ENCODE measurements at places on chromosomes 13 and 19.

DNA sequence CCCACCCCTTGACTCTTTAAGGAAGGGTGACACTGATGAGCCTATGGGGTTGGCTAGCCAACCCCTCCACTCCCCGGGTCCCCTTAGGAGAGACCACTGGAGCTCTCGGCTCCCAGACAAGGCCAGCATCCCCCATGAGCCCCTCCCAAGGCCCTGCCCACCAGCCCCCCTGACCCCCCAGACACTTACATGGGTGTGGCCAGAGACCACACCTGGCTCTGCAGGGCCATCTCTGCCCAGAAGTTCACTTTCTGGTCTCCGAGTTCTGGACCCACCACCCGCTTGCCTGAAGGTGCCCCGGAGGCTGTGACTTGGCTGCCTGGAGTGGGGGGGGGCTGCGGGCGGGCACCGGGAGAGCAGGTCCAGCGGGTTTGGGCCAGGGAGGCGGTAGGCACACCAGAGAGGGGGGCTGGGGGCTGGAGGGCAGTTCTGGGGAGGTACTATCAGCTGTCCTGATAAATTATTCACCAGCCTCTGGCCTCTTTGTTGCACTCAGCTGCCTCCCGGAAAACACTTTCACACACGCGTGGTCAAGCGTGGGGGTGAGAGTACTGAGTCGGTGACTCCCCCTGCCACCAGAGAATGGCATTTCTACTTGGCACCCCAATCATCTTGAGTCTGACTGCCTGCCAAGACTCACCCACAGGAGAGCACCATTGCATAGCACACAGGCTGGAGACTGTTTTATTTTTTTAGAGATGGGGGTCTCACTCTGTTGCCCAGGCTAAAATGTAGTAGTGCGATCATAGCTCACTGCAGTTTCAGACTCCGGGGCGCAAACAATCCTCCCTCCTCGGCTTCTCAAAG, at the start of gene PALM3:
Gene PALM3 (minus strand): TSS at position 326 of the 807 bp plus-strand sequence. CDS start 96 bp downstream, at position 230.
- no peak for DNase-seq

GRCh38 chr19:16591803-16592556, 19.8 kb upstream of the SLC35E1 start:
- no peak for DNase-seq

GRCh38 chr13:40639221-40639681, 27.2 kb downstream of the FOXO1 start:
- no peak for DNase-seq

GRCh38 chr19:28532765-28533341, 680.1 kb downstream of the UQCRFS1 start:
- DNase-seq, result no peak

- no peak for DNase-seq
Observed at GRCh38 chr13:45299194-45299593, 41.8 kb downstream of the TPT1 start.

DNA sequence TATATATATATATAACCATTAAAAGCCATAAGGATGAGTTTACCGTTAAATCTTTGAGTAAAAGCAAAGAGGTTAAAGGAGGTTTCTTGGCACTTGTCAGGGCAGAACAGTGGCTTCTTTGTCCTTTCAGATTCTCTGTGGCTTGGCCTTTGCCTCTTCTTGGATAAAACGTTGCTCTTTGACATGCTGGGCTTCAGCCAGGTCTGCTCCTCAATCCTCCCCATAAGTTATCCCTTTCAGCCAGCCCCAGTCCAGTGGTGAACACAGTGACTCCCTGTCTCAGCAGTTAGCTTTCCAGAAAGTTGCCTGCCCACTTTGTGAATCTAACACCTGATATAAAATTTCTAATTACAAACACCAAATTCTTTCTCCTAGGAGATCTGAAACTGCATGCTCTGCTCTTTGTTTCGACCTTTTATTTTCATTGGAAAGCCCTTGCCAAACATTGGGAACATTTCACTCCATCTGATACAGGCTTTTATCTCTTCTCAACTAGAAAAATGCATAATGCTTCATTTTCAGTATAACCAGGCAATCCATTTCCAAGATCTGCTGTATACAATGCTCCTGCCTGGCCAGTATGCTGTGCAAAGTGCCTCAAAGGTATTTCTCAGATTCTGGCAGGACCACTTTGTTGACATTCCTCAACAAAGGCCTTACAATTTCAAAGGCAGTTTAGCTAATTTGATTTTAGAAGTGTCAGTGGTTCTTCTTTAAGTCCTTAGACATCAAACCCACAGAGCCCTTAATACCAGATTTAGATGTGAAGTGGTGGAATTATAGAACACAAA, 16.2 kb upstream of the MED4 start:
- DNase-seq, result no peak

DNA sequence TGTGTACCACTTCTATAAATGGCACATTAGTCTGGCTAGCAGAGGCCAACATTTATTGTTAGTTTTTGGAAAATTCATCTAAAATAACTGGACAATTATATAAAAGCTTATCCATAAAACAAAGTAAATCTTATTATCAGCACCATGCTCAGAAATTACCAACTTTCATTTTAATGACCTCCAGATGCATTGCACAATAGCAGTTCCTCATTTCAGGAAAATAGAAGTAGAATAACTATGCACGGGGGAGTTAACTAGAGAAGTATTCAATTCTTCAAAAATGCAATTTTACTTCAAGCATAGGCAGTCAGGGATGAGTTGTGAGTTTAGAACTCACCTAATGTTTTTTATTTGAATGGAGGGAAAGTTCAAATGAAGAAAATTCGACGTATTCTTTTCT, 1023.5 kb downstream of the PCDH17 start:
- DNase-seq, result no peak

DNA sequence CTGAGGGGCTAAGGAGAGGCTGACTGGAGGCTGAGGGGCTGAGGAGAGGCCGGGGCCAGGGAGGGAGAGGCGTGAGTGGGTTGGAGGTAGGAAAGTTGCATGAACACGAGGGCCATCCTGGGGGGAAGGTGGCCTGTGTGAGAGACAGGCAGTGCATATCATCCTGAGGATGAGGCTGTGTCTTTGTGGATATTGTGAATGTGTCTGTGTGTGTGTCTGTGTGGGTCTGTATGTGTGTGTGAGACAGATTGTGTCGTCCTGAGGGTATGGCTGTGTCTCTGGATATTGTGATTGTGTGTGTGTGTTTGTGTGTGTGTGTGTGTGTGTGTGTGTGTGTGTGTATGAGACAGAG, 422 bp downstream of the ZNF71 start:
- DNase-seq, result no peak

- DNase-seq, result no peak
Observed at GRCh38 chr19:294946-295686, 3.9 kb upstream of the PLPP2 start.

GRCh38 chr19:17333611-17334413, 843 bp downstream of the ANO8 start:
- DNase-seq, result peak; percentile 37

DNA sequence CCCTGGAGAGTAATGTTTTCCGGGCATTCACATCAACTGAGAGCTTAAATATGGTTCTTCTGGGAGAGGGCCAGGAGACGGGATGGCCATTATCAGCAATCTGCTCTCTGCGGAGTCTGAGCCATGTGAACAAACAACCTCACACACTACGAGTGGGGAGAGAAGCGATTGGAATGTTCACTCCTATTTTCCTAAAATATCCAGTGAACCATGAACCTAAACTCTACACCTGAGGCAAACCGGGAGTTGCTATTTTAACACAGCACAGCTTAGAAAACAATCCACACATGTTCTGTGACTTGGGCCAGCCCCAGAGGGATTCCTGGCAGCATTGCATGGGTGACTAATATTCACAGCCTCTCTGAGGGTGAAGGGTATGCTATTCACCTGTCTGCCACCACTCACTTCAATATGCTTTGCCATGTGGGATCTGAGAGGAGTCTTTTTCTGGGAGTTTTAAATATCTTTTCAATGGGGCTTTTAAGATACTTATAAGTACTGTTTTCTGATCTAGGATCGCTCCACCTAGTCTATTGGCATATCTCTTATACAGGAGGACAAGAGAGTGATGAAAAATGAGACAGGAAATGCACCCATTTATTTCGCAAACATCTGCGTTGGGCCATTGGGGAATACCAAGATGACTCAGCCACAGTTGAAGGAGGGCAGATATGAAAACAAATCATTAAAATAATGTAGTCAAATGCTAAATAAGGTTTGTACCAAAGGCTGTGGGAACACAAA, 72.6 kb upstream of the SERP2 start:
- DNase-seq, result peak; percentile 47

- no peak for DNase-seq
Observed at GRCh38 chr13:51834581-51835171, 10.3 kb downstream of the TMEM272 start.

DNA sequence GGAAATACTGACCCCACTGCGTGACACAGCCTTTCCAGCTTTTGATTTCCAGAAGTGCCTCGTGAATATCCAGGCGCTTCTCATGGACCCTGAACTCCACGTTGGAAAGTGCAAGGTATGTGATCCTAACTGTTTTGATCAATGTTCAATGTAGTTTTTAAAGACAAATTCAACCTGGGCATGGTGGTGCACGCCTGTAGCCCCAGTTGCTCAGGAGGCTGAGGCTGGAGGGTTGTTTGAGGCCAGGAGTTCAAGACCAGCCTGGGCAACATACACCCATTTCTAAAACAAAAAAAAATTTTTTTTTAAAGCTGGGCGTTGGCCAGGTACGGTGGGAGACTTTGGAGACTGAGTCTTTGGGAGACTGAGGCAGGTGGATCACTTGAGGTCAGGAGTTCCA, 31.3 kb downstream of the CATSPERD start:
- no peak for DNase-seq

DNA sequence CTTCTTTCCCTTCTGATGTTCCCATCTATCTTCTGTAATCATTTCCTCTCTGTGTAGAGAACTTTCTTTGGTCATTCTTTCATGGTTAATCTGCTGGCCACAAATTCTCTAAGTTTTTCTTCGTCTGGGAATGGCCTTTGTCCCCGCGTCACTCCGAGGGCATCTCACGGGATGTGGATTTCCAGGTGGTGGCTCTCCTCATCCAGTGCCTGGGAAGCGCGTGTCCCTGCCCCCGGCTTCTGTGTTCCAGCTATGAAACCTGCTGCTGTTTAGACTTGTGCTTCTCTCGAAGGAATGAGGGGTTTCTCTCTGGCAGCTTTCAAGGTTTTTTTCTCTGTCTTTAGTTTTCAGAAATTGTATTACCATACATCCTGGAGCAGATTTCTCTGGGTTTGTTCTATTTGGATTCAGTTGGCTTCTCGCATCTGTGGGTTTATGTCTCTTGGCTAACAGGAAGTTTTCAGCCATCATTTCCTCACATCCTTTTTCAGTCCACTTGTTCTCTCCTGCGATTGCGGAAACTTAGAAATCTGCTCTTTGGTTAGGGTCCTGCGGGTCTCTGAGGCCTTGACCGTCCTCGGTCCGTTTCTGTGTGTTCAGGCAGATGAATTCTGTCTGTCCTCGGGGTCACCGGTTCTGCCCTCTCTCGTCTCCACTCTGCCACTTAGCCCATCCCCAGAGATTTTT, 36.9 kb upstream of the DCUN1D2 start:
- no peak for DNase-seq

- no peak for DNase-seq
Observed at GRCh38 chr13:23146811-23147625, 33.8 kb upstream of the SGCG start.

GRCh38 chr19:36972571-36972970, 56.4 kb downstream of the ZNF568 start:
- no peak for DNase-seq

- DNase-seq, result no peak
Observed at GRCh38 chr19:6032827-6033226, 54.9 kb upstream of the RANBP3 start.

DNA sequence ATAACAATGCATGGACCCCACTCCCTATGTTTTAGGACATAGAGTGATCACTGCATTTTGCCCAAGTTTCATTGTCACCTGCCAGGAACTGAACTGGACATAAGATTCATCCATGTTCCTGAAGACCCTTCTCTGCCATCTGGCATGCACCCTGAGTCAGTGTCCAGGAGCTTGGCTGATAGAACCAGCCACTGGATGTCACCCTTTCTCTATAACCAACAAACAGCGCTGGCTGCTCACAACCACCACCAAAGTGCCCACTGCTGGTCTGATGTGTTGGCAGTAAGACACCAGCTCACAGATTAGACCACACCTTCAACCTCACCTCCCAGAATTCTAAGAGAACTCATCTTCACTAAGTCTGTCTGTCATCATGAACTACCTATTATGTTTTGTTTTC, 333.4 kb downstream of the ITGBL1 start:
- DNase-seq, result peak; percentile 25

DNA sequence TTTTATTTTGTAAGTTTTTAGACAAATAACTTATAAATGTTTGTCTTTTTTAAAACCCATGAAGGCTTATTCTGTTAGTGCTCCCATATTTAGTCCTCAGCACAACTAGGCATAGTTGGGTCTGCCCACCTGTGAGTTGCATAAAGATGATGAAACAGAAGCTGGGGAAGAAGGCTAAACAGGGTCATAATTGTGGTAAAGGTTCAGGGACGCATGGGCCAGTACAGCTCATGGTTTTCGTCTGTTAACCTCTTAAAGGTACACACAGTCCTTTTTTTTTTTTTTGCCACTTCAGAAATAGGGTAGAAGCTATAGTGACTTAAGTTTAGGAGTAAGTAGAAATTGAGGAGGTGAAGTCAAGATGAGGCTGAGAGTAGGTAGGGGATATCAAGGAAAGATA, 58.3 kb downstream of the TM9SF2 start:
- no peak for DNase-seq

GRCh38 chr13:52195401-52195837, 36.0 kb upstream of the NEK3 start:
- DNase-seq, result no peak

DNA sequence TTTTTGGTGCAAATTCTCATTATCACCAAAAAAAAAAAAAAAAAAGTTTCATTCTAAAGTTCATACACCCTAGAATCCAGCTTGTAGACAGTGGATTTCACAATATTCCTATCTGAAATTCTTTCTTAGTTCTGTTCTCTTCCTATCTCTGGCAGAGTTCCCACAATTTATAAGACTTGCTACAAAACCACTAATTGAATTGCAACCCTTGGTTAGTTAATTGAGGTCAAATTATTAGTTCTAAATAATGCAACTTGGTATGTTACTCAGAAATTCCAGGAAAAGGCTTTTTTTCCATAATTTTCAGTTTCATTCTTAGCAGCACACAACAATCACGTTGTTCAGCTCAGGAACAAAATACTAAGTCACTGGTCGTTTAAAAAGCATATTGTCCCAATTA, 58.5 kb downstream of the SPATA13 start:
- no peak for DNase-seq

Measured in NCI-H2107 (cell line).